ENCODE measurements at places on chromosomes 3 and 15. TPM values are rescaled to one million over a fixed set of nuclear protein-coding genes. Genes with fewer than 3 reads are reported as not detected.

The MASP1 gene
- not detected for total RNA-seq

The TRA2B gene
- total RNA-seq, result 151 TPM

The CYB561D2 gene
- total RNA-seq, result 19.8 TPM

The CACNA1D gene
- 0.14 TPM for total RNA-seq

The SYNM gene
- 0.21 TPM for total RNA-seq

DNA sequence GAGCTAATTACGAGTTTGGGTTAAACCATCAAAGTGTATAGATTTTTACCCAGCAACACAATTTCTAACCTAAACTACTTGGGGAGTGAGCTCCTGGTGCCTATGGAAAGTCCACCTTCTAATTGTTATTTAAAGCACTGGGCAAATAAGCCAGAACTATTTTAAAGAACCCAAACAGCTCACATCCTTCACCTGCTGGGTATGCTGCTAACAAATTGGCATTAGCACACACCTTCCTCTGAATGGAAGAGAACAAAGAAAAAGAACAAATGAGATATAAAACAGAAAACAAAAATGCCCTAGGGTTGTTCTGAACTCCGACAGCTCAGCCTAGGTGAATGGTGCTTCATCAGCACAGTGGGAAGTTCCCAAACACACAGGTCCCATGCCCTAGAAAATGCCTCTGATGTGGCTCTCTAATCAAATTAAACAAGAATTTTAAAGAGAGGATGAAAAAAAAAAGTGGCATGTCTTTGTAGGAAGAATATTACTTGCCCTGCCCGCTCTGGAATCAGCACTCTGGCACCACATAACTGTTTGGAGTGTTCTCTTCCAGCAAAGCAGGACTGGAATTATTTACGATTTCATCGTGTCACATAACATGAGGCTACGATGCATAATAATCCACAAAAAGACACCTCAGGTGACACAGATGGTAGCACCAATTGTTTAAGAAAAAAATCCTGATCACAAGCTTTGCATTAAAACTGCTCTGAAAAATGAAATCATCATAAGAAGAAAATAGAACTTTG is 334.4 kb downstream of the GBE1 start:
- no peak for DNase-seq

DNA sequence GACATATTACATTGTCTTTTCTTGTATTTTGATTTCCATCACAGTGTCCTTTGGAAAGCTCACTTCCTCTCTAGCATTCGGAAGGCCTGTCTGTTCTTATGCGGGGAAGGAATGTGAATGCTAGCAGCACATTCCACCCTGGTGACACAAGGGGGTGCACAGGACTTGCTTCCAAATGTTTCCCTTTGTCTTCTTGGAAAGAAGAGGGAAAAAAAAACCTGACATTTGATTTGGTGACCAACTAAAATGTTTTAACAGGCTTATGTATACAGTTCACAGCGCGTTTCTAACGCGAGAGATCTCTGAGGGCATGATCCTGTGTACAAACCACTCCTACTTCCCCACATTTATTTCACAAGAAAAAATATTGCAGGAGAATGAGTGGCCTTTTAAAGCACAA is 107.6 kb upstream of the FXR1 start:
- DNase-seq, result peak; percentile 61

GRCh38 chr15:89192766-89193165 is 28.6 kb downstream of the RLBP1 start:
- DNase-seq, result peak; percentile 28

DNA sequence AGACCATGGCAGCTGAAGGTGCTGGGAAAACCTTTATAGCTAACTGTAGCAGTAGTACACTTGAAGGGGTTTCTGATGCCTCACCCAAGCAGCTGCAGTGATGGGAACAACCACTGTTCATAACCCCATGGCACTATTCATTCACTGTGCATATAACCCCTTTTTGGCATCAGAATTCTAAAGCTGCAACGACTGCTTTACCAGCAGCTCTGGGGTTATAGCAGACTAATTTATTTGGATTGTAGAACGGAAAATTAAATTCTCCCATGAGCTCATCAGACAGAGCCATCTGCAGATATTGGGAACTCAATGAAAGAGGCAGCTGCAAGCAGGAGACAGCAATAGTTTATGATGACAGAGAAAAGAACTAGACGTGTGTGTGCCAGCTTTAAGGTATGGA is 28.6 kb downstream of the TFDP2 start:
- DNase-seq, result no peak

DNA sequence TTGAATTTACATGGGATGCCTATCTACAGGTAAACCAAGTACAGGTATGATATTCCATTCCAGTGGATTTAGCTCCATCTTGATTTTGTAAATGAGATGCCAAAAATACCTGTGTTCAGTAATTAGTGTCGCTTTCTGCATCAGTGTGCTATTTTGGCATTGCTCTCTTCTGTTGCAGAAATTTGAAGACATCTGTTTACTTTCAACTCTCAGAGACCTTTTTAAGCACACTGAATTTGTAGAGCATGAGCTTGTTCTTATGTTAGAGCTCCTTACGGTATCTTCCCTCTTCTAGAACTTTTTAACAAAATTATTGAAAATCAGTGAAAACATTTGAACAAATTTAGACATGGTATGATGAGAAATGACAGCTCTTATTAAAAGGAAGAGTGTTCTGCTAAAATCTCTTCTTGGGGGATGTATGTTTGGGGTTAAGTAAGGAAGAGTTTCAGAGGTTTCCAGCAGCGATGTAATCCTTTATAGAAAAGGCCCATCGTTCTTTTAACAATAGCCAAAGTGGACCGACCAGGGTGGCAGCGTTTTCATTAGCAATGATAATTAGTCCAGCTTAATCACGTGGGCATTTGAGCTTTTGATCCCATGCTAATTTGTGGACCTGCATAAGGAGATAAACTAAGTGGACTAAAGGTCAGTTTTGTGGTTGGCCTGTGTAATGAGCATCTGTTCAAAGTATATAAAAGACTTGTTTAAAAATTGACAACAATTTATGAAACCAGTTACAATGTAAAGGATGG is 385.4 kb downstream of the PTPRG start:
- no peak for DNase-seq

GRCh38 chr15:88342666-88343065 is 86.1 kb upstream of the NTRK3 start:
- no peak for DNase-seq

- DNase-seq, result no peak
Observed at GRCh38 chr3:161333696-161334095, 37.6 kb downstream of the SPTSSB start.

GRCh38 chr3:103381296-103382079 is 946.7 kb downstream of the ZPLD1 start:
- DNase-seq, result no peak

DNA sequence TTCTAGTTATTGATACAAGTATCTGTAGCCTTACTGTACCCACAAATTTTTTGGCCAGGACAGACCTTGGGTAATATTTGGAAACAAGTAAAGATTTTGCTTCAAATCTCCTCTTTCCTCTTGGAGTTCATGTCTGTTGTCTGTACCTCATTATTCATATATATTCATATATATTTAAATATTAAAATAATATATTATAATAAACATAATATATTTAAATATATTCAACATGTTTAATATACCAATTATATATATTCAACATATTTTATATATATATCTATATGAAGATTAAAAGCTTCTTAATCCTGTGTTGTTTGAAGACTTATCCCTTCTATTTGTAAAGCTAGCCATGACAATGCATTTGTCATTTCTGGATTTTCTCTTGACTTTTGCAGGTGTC is 38.1 kb downstream of the ZIC1 start:
- no peak for DNase-seq

GRCh38 chr3:122589297-122589696 is 11.8 kb downstream of the PARP15 start:
- DNase-seq, result no peak

DNA sequence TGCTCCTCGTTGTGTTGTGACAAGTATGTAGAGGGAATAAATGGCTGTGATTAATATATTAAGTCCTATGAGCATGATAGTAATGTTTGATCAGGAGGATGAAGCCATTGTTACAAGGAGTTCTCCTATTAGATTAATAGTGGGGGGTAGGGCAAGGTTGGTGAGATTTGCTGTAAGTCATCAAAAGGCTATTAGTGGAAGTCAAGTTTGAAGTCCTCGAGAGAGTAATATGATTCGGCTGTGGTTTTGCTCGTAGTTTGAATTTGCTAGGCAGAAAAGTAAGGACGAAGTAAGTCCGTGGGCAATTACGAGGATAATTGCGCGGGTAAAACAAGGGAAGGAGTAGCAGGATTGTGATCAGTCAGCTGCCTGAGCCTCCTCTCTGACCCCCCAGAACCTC is 26.0 kb upstream of the BUB1B start:
- DNase-seq, result no peak

DNA sequence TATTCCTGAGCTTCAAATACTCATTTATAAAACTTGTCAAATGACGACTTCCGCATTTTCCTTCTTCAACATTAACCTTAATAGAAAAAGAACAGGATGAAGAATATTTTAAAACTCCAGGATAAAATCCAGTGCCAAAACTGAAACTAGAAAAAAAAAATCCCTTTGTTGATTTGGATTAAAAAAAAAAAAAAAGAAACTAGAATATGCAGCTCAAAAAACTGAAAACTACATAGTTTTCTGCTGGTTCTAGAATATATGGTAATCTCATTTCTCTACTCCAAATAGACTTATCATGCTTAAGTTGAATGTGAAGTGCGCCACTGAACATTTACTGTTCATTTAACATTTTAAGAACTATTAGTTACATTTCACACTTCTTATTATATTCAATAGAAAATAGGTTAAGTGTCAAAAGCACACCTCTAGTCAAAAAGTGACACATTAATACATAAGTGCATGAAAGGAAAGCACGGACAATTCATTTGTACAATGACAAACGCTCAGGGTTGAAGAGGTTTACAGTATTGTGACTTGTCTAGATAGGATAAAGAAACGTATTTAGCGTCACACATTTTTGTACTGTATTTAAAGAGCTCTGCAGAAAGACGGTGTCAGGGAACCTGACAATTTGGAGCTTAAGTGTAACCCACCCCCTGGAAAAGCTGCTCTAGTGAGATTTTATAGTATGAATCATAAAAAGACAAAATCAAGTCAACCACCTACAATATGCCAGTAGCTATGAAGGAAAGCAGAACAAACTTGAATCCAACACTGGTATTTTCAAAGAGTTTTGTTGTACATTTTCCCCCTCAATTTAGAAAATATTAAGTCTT is 5.8 kb downstream of the TRA2B start:
- DNase-seq, result no peak

DNA sequence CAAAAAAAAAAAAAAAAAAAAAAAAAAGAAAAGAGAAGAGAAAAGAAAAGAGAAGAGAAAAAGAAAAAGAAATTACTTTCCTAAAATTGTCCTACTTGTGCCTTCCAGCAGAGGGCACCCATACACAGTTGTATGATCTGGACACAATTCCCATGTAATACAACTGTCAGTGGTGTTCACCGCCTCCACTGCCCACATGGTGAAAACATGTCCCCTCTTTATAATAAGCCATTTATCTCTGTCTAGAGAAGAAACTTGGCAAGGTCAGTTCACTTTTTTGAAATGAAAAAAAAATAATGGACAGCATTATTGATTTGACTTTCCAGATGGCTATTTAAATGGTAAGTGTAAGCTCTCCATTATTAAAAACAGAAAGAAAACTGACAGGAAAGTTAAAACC is 459.4 kb downstream of the GBE1 start:
- peak; percentile 41 for DNase-seq

DNA sequence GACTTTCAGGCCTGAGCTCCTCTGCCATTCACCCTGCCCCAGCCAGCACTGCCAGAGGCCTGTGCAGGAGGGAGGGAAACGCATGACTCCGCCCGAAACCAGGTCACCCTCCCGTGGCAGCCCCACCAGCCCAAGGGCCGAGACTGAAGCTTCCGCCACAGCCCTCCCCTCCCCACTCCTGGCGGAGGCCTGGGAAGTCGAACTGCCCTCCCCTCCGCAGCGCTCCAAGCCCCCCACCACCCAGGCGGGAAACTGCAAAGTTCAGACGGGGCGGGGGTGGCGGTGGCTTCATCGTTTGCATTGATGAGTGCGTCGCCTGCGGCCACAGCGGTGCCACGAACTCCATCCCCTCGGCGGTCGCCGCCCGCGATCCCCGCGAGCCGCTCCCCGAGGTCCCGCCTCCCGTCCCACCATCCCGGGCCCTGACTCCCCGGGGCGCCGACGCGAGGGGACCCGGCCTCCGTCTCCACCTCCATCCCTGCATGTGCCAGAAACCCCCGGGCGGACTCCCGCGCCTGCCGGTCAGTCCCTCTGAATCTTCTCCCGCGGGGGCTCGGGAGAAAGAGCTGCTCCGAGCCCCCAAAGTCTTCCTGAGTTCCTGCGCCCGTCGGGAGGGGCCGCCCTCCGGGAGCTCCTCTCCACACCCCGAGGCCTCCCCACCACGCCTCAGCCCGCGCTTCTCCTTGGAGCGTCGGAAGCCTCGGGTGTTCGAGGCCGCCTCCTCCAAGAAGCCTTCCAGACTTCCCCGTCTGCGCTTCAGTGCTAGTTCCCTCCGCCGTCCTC is 698 bp downstream of the MELTF start:
- DNase-seq, result no peak

GRCh38 chr3:146884296-146884695 is 279.1 kb upstream of the PLSCR5 start:
- no peak for DNase-seq

- no peak for DNase-seq
Observed at GRCh38 chr3:51734572-51734907, 27.7 kb downstream of the GRM2 start.

DNA sequence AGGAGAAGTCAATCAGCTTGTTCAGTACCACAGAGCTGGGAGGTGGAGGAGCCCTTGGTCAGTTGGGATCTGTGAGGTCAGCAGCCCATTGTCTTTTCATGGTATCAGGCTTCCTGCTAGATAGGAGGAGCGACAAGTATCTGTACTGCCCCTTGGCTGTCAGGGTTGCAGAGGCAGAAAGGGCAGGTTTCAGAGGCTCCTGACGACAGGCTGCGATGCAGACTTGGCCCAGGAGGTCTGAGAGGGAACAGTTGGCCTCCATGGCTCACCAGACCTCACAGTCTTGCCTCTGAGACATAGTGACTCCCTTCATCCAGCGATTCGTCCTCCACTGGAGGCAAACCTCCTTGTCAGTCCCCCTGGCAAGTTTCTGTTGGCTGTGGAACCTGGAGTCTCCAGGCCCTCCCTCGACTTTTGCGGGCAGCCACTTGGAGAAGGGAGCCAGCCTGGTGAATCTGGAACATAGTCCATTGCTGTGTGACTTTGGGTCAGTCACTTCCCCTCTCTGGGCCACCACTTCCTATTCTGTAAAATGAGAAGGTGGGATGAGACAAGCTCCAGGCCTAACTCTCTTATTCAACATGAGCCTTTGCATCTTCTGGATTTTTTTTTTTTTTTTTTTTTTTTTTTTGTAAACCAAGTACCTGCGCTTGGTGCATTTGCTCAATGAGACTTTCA is 177.9 kb upstream of the TLE3 start:
- DNase-seq, result no peak

GRCh38 chr3:4894891-4895530 is 84.2 kb upstream of the BHLHE40 start:
- DNase-seq, result no peak

GRCh38 chr3:62127116-62127515 is 246.2 kb downstream of the FEZF2 start:
- no peak for DNase-seq

DNA sequence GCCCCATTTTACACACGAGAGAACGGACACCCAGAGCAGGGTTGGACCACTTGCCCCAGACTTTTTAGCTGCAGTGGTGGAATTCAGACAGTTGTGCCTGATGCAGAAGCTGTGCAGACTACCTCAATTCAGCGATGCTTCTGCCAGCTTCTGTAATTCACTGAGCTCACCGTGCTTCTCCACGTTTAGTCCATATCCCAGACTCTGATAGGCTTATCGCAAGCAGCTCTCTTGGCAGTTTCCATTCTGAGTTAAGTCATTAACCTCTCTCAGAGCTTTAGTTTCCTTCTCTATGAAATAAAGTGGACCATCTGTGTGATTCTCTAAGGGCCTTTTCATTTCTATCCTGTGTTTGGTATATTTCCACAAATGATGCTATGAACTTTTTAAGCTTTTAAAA is 37.1 kb downstream of the ABHD17C start:
- DNase-seq, result no peak

All from foreskin keratinocyte (primary cell).